ENCODE measurements at places on chromosomes 6 and 20. TPM values are rescaled to one million over a fixed set of nuclear protein-coding genes. Genes with fewer than 3 reads are reported as not detected.

DNA sequence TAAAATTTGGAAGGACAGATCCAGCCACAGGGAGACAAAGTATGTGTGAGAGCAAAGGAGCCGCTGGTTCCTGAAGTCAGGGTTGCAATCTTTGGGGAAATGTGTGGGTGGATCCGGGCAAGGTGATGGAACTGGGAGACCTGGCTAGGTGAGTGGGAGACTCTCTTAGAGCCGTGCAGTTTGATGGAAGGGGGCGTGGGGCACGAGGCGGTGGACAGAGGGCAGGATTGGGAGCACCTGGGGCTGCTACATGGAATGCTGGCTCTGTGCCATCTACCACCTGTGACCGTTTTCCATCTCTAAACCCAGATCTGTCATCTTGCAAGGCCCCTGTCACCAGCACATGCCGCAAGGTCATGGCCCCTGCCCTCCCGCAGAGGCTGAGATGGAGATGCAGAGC lies 268.4 kb downstream of the SMOC2 start:
- H3K36me3 ChIP-seq: no peaks in the 10 kb centered on the region
- peaks cover 15% of the 10 kb centered on the region for H3K4me1 ChIP-seq
- H3K4me3 ChIP-seq: no peak overlapping the region
- peaks cover 4% of the 10 kb centered on the region for H3K27me3 ChIP-seq

DNA sequence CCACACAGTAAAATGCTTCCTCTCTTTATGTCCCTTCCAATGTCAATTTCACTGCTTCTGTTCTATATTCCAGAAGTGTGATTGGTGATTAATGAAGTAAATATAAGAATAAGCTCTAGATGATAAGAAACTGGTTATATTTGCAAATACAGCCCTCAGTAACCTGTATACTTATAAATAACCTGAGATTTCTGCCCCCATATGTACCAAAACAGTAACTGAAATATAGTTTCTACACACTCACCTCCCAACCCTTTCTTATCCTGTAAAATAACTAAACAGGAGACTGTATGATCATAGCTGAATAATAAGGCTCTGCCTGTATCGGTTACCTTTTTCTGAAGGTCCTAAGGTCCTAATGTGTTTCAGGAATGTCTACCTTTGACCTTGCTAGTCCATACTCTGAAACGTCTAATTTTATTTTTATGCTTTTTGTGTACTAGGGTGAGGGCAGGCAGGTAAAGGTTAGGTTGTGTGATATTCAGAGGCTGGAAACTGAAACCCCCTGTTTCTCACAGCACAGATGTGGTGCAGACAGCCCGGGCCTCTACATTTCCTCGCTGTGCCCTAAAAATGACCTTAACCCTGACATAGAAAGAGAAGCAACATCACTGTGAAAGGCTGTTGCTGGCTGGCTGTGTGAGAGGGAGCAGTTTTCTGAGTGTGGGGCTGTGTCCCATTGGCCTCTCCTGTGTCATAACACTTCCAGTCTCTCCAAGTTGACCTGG lies 378.8 kb downstream of the CENPW start:
- DNase-seq: no peak
- no peaks in the 10 kb centered on the region for H3K27me3 ChIP-seq
- H3K36me3 ChIP-seq: no peaks in the 10 kb centered on the region
- H3K27ac ChIP-seq: no peak overlapping the region
- H3K4me3 ChIP-seq: no peak overlapping the region
- H3K4me1 ChIP-seq: peaks cover 45% of the 10 kb centered on the region

The SYCP2 gene
- total RNA-seq: 1.8 TPM

- DNase-seq: no peak
- peak overlapping the region; percentile 98 for H3K27ac ChIP-seq
- H3K4me3 ChIP-seq: peak overlapping the region; percentile 96
These were observed 476 bp downstream of the AAR2 start for GRCh38 chr20:36236786-36237121.

DNA sequence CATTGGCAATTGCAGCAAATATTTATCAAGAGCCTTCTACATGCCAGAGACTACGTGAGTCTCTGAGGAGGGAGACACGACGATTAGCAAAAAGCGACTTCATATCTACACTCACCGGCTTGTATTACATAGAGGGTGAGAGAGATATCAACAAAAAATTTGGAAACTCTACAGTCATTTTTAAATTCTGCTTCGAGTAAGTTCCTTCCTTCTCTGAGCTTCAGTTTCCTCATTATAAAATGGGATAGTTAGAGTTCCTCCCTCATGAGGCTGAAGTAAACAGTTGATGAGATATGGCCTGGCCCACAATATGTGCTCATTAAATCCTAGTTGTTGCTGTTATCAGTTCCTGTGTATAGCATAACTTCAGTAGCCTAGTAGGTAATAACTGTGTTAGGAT lies 64.1 kb upstream of the SIRPA start:
- peaks cover 3% of the 10 kb centered on the region for H3K4me1 ChIP-seq
- no peak overlapping the region for H3K27ac ChIP-seq
- peaks cover 3% of the 10 kb centered on the region for H3K27me3 ChIP-seq
- DNase-seq: no peak
- no peak overlapping the region for H3K4me3 ChIP-seq

The RAE1 gene
- 45.2 TPM for total RNA-seq

The MUC21 gene
- not detected for total RNA-seq

GRCh38 chr6:154682633-154683125 lies 50.5 kb upstream of the SCAF8 start:
- H3K27ac ChIP-seq: no peak overlapping the region
- no peak for DNase-seq
- no peaks in the 10 kb centered on the region for H3K36me3 ChIP-seq
- H3K4me1 ChIP-seq: peaks cover 9% of the 10 kb centered on the region

The OPN5 gene
- not detected for total RNA-seq

Measured in mesothelial cell of epicardium (in vitro differentiated cells).